ENCODE measurements at places on chromosomes 7 and 10.
A peak's percentile ranks its signal among the peaks of the same experiment; 100 is the strongest.

- no peak for DNase-seq
Observed at GRCh38 chr7:102132209-102132752, 154.4 kb upstream of the SH2B2 start.

GRCh38 chr7:2169923-2170575 is 62.7 kb downstream of the MAD1L1 start:
- DNase-seq, result no peak

DNA sequence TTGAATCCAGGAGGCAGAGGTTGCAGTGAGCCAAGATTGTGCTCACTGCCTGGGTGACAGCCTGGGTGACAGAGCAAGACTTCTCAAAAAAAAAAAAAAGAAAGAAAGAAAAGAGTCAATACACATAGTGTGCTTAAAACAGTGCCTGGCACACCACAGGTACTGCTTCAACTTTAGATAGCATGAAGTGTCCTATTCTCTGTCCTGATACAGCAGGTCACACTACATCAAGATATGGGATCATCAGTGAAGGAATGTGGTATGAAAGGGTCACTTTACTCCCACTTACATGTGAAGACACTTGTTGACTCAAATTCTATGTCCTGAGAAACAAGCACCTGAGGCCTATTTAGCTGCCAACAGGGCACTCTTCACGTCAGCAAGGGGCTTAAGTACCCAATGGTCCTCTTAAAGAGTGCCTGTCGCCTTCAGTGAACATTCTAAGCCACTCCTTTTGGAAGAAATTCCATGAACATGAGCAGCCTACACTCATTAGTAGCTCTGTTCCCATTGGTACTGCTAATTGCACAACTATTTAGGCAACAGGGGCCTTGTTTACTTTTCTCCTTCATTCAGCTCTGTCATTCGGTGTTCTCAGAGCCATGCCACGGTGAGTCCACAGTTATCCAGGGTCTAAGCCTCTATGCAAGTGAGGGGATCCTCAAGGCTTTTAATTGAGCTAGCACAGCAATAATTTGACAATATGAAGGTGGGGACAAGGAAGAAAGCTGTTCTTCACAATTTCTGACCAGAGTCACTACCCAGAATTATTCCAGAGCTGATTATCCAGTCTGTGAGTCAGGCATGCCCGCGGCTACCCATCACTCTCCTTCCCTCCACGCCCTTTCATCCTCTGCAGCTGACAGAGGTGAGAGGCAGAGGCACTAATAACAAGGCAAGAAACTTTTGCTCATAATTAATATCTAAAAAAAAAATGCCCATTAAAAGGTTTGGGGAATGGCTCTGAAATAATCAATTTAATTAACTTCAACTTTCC is 56.6 kb upstream of the PTN start:
- no peak for DNase-seq

DNA sequence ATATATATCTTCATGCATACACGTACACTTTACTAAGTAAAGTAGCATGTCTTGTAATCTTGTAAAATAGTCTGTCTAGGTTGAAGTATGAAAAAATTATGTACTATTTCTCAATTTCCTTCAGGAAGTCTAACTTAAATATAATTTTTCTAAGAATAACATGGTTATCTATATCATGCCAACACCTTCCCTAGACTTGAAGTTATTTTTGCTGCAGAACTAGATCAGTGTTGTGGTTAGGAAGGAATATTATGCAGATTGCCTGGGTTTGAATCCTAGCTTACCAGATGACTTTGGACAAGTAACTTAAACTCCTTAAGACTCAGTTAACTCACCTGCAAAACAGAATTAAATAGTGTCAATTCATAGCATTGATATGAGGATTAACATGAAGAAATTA is 142.2 kb upstream of the SEMA3A start:
- DNase-seq, result no peak

GRCh38 chr10:24278176-24278889 is 69.4 kb downstream of the KIAA1217 start:
- no peak for DNase-seq

GRCh38 chr7:47233996-47234395 is 347.9 kb downstream of the TNS3 start:
- no peak for DNase-seq

DNA sequence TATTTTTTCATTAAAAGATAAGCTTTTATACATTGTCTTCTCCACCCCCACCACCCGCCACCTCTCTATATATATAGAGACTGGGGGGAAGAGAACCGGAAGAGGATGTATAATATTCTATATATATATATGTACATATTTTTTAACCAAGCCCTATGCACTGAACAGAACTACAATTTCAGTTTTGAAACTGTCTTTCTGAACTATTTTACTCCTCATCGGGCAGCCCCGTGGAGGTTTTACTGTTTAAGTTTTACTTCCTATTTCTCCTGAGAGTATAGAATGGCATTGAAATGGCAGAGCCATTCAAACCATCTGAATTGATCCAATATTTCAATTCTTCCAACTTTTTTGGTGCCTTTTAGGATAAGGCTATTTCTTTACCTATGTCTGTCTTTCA is 1047.1 kb downstream of the NRG3 start:
- DNase-seq, result no peak

DNA sequence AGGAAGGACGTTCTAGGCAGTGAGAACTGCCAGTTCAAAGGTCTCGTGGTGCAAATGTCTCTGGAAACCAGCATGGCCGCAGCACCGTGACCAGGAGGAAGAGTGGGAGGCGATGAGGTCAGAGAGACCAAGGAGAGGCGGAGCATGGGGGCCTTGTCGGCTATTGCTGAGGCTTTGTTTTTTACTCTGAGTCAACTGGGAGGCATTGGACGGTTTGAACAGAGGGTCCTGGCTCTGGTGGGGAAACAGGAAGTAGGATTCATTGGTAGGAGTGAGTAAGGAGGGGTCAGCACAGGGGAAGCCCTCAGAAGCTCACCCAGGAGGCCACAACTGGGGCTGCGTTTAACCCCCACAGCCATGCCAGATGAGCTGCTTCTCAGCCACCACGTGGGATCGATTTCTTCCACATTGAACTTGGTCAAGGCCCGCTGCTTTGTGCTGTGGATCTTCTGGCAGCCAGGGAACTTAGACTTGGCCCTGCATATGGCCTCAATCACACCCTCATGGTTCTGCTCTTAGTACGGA is 22.2 kb upstream of the SH2B2 start:
- no peak for DNase-seq

DNA sequence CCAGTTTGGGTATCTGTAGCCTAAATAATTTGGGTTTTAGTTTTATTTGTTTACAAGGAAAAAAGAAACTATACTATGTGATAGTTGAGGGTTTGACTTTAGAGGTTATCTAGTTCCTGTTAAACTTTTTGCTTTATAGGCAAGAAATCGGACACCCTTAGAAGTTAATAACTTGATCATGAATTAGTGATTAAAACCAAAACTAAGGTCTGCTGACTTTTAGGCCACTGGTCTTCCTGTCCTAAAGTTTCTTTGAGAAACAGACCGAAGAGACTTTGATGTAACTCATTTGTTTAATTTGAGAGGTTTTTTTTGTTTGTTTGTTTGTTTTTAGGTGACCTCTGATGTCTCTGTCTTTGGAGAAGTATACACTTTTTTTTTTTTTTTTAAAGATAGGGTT is 59.7 kb downstream of the PHTF2 start:
- no peak for DNase-seq

DNA sequence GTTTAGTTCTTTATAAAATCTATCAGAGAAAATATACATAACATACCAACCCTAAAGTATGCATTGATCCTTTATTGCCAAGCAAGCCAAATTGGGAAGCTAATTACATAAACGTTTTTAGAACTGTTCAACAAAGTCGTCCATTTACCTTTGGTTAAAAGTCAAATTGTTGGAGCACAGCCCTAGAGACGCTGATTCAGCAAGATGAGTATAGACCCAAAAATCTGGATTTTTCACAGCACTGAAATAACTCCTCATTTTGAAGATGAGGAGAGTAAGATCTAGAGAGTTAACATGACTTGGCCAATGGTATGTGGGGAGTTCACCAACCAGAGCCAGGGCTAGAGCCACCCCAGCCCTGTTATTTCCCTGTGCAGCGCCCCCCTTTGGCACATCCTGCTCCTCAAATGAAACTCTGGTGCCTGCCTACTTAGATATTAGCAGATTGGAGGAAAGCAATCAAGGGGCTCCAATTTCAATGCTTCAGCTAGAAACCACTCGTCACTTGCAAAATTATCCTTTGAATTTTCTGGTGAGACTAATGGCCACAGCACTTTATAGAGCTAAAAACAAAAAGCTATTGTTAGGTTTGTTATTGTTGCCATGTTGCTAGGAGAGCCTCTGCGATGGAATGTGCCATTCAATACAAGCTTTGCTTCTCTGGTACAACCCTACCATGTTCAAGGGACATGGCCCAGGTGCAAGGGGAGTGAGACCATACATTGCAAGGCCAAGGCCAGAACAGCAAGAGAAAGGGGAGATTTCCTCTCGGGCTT is 132.6 kb upstream of the ZEB1 start:
- DNase-seq, result no peak

GRCh38 chr10:61989995-61990760 is 88.7 kb downstream of the ARID5B start:
- no peak for DNase-seq

DNA sequence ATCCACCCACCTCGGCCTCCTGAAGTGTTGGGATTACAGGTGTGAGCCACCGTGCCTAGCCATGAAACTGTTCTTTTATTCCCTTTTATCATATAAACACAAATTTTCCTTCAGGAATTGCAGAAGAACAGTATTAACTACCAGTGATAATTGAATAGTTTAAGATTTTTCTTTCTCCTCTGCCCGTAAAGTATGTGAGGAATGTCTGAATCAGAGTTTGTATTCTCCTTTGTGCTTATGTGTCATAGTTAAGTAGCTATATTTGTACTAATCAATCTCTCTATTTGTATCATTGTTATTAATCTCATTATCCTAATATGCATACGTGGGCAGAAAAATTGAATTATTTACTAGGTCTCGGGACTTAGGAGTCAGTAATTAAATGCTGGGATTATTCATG is 83.6 kb downstream of the ZNF277 start:
- DNase-seq, result no peak

DNA sequence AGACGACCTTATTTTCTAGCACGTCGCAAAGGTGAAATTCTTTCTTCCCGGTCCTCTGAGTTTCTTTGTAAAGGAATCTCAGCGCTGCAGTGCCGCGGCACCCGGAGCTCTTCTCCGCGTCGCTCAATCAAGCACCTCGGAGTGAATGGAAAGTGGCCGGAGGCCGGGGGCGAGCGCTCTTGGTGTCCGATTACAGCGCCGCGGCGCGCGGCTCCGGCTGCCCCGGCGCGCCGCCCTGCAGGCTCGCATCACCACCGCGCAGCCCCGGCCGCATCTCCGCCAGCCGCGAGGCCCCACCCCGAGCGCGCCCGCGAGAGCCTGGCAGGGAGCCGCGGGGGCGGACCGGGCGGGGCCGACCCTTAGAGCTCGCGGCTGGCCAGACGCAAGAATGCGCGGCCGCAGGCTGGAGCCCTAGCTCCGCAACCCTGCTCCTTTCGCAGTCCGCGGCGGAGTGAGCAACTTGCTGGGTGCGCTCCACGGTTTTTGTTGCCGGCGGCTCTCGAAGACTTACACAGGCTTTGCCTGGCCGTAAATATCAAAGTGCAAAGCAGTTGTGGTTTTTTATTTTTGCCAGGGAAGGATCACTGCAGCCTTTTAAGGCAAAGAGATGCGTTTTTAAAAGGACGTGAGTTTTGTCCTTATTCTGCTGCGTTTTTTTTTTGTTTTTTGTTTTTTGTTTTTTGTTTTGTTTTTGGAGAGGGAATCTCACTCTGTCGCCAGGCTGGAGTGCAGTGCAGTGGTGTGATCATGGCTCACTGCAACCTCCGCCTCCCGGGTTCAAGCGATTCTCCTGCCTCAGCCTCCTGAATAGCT is at the start of gene SEMA3C:
Gene SEMA3C, minus strand, starts transcription at position 143 of the 813 bp plus-strand sequence. CDS start 2,270 bp downstream, outside the sequence.
- DNase-seq, result peak; percentile 96

DNA sequence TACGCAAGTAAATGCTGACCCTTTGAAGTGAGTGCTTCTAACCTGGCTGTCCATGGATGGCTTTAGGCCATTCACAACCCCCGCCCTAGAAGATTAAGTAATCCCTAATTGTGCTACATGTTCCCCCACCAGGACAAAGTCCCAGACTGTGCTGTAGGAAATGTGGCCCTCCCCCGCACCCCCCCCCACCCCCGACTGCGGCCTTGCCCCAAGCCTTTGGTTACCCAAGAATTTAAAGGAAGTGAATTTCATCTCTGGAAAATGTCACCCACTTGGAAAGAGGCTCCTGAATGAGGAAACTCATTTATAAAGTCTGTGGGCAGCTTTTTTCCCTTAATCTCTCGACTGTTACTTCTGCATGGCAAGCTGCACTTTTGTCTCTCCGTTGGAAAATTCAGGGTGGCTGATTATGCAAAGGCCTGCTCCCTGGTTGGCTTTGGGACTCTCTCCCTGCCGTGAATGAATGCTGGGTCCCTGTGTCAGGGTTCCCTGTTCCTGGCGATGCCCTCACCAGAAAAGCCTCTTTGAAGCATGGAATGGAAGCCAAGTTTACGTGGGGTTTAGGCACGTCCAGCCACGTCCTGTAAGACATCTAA is 31.4 kb upstream of the AQP1 start:
- no peak for DNase-seq

- DNase-seq, result no peak
Observed at GRCh38 chr7:101093906-101094305, 8.6 kb downstream of the TRIM56 start.

DNA sequence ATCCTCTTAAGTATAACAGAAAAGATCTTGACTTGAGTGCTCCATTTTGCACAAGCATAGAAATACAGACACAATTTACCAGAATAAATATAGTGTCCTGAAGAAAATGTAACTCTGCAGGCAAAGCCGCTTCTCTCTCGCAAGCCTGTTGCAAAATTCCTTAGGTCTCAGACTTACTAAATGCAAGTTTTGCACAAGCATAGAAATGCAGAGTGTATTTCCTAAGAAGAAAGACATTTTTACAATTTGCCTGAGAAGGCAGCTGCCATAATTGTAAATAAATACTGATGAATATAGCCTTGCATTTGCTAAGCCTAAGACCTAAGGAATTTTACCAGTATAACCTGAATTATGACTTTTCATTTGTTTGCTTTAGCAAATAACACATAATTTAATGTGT is 67.1 kb downstream of the AGMO start:
- DNase-seq, result no peak

- no peak for DNase-seq
Observed at GRCh38 chr10:83617692-83618545, 521.4 kb upstream of the GHITM start.

GRCh38 chr7:6160191-6160623 is 112.2 kb downstream of the CYTH3 start:
- DNase-seq, result peak; percentile 73

DNA sequence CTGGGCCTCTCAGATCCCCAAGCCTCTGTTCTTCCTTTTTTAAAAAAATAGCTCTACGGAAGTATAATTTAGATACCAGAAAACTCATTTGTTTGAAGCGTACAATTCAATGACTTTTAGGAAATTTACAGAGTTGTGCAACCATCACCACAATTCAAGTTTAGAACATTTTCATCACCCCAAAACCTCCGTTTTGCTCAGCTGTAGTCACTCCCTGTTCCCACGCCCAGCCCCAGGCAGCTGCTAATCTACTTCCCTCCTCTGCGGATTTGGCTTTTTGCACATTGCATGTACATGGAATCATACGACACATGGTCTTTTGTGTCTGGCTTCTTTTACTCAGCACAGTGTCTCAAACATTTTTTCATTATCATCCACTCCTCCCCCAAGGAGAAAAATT is 229.2 kb downstream of the TCF7L2 start:
- DNase-seq, result no peak
